ENCODE measurements at places on chromosomes 2 and 18.

- no peak for DNase-seq
These were observed 1.5 kb upstream of the IL1RL2 start for GRCh38 chr2:102185347-102185746.

- DNase-seq = no peak
These were observed 1.7 kb upstream of the POU3F3 start for GRCh38 chr2:104852090-104852666.

- no peak for DNase-seq
These were observed 404.8 kb downstream of the TXNL1 start for GRCh38 chr18:56233595-56233994.

DNA sequence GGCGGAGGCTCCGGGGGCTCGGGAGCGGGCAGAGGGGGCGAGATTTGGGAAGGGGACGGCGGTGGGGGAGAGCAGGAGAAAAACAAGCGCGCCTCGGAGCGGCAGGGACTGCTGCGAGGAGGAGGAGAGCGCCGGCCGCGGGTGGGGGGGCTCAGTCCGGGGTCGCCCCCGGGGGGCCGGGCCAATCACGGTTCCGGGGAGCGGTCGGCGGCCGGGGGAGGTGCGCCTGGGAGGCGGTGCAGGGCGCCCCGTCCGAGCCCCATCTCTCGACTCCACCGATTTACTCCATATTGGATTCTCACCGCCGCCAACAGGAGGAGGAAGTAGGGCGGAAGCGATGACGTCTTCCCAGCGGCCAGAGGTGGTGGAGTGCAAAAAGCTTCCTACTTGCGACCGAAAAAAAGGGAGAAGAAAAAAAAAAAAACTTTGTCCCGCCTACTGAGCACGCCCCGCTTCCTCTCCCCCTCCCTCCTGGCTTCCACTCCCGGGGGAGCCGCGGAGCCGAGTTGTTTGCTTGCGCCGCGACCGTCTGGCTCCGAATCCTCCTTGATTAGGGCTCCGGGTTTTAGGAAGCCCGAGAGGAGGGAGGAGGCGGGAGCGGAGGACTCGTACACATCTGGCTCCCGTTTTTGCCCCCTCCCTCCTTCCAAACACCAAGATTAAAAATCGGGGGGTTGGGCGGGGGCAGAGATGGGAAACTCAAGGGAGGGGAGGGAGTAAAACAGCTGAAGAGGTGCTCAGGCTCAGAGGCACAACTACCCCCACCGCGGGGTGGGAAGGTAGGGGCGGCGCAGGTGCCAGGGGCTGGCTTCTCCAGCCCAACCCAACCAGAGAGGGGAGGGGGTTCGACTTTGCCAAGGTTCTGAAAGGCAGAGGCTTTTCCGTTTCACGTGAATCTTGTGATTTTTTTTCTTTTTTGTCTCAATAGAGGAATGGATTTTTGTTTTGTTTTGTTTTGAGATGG, at the start of gene SPRED2:
TSS of gene SPRED2 (minus strand) at position 373 of the 964 bp plus-strand sequence. CDS start 612 bp downstream, outside the sequence.
- DNase-seq = peak; percentile 35

DNA sequence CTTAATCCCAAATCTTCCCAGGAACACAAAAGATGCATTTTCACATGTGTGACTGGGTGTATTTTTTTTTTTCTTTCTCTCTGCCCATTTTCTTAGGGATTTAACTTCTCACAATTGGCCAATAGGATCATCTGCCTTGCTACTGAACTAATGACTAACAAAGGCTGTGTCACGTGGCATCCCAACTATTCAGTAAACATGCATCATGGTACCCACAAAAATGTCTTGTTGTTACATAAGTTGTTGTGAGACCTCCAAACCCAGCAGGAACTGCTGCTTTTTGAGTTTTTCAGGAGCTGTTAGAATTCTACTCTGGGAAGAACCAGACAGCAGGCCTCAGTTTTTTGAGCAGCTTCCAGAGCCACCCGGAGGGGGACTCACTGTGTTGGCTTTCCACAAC, 31.9 kb downstream of the GAD1 start:
- DNase-seq = no peak

DNA sequence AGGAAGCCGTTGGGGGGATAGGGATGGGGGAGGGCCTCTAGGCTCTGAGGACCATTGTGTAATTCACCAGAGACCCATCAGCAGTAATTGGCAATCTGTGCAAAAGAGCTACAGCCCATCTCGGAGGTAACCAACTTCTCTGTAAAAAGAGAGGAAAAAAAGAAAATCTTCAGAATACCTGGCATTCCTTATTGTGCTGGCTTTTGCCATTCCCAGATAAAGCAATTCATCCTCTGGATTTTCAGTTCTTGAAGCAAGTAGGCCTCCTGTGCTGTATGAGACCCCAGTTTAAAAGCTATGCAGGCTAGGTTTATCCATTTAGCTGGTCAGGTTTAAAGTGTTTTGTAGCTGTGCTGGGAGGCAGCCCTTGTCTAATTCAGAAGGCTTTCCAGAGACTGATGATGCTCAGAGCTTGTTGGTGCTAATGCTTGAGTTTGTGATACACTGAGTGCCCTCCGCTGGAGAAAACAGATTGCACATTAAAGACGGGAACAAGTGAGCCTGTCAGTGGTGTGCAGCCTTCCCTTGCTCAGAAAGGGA, at the start of gene LRRTM4:
TSS of gene LRRTM4 (minus strand) at position 446 of the 540 bp plus-strand sequence.
- DNase-seq = no peak

- DNase-seq = no peak
These were observed 38.7 kb downstream of the EML4 start for GRCh38 chr2:42207826-42208225.

DNA sequence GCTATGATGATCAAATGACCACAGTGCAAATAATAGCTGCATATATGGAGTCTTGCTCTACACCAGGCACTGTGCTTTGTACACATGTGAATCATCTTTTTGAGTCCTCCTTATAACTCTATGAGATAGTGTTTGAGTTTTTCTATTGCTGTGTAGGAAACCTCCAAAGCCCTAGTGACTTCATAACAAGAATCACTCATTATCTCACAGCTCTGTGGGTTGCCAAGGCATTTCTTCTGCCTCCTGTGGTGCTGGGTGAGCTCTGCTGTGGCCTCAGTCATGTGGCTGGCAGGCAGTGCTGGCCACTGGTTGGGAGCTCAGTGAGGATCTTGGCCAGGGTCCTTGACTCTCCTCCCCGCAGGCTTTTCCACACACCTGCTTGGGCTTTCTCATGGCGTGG, 153.4 kb downstream of the CAPN13 start:
- no peak for DNase-seq

DNA sequence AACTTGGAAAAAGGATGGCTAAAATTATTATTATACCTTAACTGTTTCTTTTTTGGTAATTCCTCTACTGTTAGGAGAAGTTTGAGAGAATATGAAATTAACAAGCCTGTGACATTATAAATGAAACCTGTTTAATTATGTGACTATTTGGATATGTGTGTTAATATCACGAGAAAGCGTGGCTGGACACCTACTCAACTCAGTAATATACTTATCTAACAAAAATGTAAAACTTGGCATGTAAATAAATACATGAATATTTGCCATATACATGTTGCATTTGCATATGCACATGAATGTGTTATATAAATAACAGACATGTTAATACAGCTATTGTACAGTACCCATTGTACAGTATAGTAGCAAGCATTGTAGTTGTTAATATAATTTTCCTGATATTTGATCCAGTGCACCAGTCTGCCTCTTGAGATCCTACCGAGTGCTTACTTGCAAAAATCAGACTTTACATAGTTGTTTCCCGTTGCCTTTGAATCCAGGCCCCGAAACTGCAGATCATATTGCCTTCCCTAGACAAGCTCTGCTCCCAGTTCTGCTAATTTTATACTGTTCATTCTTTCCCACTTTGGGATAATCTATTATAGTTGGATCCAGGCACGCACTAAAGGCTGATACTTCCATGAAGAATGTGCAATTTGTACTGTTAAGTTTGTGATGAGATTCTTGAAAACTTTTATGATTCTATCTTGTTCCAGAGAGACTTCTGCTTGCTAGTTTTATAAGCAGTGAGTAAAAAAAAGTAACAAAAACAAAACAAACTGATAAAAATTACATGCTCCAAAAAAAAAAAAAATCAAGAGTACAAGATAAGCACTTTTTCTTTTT, 395.6 kb downstream of the ARHGAP15 start:
- DNase-seq = no peak

DNA sequence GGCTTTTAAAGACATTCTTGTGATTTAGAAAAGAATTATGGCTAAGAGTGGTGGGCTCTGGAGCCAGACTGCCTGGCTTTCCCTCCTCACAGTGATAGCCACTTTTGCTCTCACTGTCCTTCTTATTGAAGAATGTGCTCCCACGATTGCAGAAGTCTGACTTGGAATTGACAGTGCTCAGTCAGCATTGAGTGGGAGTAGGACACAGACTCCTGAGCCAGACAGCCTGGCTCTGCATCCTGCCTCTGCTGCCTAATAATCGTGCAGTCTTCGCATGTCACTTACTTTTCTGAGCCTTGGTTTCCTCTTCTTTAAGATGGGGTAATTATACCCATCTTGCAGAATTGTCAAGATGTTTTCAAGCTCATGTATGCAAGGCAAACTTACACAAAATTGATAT, 23.3 kb downstream of the SPATS2L start:
- no peak for DNase-seq

DNA sequence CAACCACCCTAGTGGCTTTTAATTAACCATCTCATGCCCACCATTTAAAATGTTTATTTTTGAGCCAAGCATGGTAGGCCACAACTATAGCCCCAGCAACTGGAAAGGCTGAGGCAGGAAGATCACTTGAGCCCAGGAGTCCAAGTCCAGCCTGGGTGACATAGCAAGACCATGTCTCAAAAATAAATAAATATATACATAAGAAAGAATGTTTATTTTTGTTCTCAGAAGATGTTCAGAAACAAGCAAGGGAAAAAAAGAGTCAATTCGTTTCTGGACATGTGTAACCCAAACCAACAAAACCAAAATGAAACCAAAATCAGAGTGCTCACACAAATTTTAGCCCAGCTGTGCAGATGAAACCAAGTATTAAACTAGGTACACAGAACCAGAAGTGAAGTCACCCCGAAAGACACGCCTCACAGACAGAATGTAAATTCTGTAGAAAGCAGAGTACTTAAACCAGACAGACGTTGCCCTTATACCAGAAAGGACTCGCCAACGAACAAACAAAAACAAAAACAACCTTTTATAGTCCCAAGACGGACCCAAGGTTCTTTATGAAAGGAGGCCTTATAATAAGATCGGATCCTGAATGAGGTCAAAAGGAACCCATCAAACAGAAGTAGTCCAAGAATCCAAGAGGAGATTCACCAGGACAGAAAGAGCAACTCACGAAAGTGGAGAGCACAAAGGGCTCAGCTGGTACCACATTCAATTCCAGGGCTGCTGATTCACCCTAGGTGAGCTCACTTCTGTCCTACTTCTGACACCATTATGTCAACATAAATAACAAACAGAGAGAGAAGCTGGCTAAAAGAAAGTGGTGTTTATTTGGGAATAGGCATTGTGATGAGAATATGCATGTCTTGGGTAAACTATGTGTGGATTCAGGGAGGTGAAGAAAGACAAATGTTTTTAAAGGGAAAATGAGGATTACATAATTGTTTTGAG, 31.8 kb upstream of the MTCL1 start:
- no peak for DNase-seq

- no peak for DNase-seq
These were observed 30.8 kb upstream of the LRP2 start for GRCh38 chr2:169393068-169393590.

- DNase-seq = no peak
These were observed 45.0 kb upstream of the ODC1 start for GRCh38 chr2:10493075-10493633.

- no peak for DNase-seq
These were observed 19.7 kb downstream of the IAH1 start for GRCh38 chr2:9494081-9494480.

DNA sequence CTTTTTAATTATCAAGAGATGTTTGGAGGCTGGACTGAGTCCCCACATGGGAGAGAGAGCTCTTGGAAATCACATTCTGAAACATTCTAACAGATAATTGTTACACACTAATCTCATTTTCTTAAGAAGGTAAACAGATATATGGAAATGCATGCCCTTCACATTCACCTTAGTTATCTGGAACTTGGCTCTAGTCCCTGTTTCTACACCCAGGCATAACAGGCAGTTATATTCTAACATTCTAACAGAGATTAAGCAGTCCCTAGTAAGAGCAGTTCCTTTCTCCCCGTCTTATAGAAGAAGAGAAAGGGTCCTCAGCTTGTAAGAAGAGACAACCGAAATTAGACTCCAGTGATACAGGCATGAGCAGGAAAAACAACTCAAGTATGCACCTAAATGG, 385.4 kb downstream of the SOX11 start:
- no peak for DNase-seq

- DNase-seq = no peak
These were observed 627.7 kb upstream of the CDH2 start for GRCh38 chr18:28804512-28805202.

DNA sequence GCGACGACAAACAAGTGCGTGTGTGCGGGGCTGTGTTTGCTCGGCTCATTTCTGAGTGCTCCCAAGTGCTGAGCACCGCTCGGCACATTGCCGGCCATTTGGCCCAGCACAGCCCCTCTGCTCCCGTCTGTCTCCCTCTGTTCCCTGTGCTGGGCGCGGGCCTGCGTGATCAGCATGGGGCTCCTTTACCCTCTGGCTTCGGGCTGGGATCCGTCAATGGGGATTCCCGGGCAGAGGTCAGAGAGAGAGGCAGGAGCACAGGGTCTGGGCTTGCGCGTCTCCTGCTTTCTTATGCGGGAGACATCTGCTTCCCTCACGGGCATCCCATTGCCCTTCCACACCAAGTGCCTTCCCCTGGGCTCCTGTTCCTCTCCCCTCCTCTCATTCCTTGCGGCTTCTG, 234.0 kb downstream of the ACKR3 start:
- DNase-seq = no peak

DNA sequence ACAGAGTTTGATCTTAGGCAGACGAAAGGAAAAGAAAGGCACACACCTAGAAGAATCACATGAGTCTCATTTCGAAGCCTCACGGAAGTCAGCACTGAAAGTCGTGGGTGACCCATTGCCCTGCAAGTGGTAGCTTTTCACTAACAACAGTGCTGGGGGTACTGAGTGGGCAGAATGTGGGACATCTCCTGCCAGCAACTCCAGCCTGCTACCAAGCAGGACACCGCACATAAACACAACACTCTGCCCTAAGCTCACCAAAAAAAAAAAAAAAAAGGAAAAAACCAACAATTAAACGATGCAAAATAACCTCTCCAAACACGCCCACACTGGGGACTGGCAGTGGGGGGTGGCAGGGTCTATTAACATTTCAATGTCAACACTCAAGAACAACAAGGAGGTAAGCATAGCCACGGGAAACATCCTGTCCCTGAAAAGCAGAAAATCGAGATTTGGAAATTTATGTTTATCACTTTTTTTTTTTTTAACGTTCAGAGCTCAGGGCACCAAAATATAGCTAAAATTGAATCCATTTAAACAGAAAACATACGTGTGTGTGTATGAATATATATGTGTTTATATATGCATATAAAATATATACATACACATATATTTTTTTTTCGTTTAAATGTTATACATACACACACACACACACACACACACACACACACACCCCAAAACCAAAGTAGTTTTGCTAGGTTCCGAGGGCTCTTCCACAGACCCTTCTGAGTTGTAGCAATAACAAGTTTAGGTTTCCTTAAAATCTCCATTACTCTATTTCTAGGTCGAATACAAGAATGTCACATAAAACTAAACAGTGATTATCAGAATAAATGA, 2.2 kb downstream of the INO80D start:
- no peak for DNase-seq

Measured in activated naive CD4-positive, alpha-beta T cell (primary cell).